Amniotic stem cell (primary cell): ENCODE measurements at places on chromosomes 2 and 18.

- no peak for DNase-seq
Observed at GRCh38 chr2:2187196-2187595, 143.9 kb downstream of the MYT1L start.

- no peak for DNase-seq
Observed at GRCh38 chr2:190123956-190124355, 61.4 kb upstream of the MSTN start.

- DNase-seq: no peak
Observed at GRCh38 chr2:64987001-64987955, 1.9 kb upstream of the SLC1A4 start.

- no peak for DNase-seq
Observed at GRCh38 chr2:27363933-27364332, 6.2 kb downstream of the EIF2B4 start.

DNA sequence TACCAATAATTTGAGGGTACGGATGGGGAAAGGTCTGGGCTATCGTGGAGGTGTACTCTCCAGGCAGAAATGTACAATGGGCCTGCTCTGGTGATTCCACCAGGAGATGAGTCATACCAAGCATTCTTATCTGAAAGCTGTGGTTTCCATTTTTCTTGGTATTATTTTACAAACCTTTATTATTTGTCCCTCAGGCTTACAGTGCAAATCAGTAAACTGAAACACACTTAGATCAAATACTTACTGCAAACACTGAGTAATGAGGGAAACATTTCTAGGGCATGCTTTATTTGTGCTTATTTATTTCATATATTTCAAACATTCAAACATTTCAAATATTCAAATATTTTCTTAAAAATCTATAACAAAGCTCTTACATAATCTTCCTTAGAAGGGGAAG lies 319.8 kb downstream of the RND3 start:
- DNase-seq: peak; percentile 32

DNA sequence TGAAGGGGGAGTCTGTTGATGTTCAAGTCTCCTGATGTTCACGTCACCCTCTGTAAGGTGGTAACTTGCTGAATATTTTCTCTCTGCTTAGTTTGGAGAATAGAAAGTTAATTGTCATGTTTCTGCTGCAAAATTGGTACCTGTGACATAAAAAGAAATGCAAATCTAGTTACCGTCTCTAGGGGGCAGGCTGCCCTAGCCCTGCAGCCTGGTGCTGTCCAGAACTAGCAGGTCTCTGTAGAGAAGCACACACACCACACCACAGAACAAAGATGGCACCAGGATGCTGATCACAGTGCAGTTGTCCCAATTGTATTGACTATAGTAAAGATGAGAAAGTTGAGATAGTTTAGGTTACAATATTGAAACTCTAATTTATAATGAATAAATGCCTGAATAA lies 47.0 kb downstream of the SLC9A4 start:
- DNase-seq: no peak

DNA sequence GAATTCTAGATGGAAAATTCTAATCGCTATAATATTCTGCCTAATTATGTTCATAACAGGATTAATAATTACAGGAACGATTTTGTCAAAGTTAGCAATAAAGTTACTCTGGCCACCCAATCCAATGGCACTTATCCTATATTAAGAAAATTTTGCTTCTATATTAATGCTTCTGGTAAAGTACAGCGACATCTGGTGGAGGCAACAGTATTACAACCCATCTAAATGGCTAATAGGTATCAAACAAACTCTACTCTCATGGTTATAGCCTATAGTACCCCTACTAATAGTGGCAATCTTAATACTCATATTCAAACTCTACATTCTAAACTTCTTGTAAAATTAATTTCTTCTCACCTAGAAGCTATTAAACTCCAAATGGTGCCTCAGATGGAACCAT lies 1084.7 kb upstream of the LRRTM1 start:
- no peak for DNase-seq

- no peak for DNase-seq
Observed at GRCh38 chr2:30400151-30400954, 46.7 kb upstream of the LCLAT1 start.

- no peak for DNase-seq
Observed at GRCh38 chr18:3666526-3667254, 216.7 kb downstream of the TGIF1 start.

DNA sequence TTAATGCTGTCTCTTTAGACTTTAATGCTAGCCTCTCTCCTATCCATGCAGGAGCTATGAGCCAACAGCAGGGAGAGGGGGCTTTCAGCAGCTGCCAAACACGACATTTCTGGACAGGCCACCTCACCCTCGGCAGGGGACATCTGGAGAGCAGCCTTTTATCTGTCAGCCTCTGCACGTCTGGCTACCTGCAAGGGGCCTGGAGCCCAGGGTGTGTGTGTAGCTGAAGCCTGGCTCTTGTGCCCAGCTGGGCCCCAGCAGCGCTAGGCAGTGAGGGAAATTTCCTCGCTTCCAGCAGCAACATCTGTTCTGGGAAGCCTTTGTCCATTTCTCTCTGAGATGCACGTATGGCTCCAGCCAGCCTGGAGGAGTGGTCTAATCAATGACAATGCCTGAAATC lies 728.7 kb upstream of the ID2 start:
- no peak for DNase-seq

DNA sequence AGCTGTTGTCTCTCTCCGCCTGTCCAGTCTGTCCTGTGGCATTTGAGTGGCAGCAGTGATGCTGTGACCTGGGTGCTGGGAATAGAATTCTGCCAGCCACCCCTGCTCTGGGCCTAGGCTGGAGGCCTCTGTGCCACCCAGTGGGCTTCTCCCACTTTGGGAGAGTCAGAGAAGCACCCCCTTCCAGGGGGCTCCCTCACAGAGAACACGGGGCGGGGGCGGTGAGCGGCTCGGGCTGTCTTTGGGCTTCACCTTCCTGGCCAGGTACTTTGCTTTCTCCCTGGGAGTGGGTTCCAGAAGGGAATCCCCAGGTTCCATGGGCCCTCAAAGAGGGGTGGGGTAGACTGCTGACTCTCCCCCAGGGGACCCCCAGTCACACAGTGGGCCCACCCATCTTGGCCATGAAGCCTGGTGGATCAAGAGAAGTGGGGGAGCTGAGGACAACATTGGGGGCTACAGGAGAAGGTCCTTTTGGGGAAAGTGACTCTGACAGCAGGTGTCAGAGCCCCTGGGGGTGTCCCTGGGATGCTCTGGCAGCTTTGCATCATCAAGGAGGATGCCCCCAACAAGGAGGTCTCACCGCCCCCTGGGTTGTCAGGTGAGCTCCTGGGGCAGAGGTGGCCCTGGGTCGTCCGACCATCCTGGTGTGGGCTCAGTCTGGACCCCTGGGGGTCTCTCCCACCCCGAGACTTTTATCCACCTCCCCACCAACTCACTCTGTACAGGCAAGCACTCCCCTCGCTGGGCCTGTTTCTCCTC lies 18.8 kb upstream of the BOK start:
- DNase-seq: no peak

GRCh38 chr2:159907909-159908308 lies 109.9 kb upstream of the CD302 start:
- DNase-seq: no peak

DNA sequence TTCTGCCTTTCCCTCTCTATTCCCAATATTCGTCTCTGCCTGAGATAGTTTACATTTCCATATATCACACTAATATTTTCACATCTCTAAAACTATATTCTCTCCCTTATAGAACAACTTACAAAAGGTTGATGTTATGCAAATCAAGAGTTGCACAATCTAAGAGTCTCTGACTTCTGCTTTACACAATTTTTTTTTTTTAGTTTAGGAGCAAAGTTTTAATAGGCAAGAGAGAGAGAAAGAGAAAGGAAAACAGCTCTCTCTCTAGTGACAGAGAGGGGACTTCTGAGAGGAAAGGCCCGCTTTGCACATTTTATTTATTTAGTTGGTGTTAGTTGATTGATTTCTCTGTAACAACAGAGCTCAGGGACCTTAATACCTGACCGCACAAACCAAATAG lies 380.2 kb downstream of the TXNL1 start:
- DNase-seq: no peak

DNA sequence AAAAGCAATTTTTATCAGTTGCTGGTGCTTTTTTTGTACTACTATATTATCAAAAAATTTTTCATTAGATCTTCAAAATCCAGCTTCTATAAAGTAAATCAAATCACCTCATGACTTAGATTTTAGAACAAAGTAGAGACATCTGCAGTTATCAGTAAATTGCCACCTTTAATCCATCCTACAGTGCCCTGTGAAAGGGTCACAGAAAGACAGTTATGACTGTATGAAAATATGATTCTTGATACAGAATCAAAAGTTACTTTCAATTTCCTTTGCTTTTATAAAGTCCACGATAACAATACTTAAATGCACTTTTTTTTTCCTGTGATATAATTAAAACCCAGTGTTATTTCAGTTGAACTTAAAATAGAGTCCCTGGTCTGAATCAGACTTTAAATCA lies 61.4 kb downstream of the PRPF40A start:
- DNase-seq: no peak

GRCh38 chr18:49988101-49988500 lies 174.8 kb upstream of the ACAA2 start:
- no peak for DNase-seq

GRCh38 chr2:220198896-220199295 lies 571.5 kb downstream of the SLC4A3 start:
- DNase-seq: peak; percentile 39

DNA sequence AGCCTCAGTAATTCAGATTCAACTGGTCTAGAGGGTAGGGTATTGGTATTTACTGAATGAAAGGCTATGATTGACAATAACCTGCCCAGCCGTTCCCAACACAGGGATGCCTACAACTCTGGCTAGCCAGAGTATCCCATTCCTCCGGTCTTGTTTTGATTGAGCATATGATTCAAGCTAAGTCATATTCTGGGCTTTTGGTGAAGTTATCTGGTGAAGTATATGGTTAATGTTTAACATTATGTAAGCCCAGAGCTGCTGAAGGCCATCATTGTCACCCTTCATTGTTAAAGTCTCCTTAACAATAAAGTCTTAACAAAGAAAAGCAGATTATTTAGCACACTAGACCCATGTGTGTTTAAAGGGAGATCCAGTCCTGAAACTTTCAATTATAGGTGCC lies 152.6 kb downstream of the EXOC6B start:
- DNase-seq: no peak

DNA sequence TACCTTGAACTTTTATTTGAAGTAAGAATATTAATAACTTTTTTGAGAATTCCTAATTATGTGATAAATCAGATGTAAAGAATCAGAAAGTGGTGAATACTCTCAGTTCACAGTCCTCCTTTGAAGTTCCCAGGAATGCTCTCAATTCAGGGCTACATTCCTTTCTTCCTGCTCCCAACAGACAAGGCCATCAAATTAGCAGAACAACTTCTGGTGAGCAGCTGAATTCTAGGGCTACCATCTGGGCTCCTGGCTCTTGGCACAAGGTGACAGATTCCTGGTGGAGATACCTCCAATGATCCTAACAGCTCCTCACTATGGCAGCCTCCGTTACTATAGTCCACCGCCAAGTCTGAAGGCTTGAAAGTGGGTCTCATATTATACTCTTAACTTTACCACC lies 37.8 kb upstream of the OLA1 start:
- no peak for DNase-seq

- no peak for DNase-seq
Observed at GRCh38 chr2:133953524-133953923, 300.3 kb upstream of the MGAT5 start.

- no peak for DNase-seq
Observed at GRCh38 chr2:88201811-88202169, 31.6 kb downstream of the THNSL2 start.

- peak; percentile 22 for DNase-seq
Observed at GRCh38 chr2:234632527-234633391, 135.9 kb upstream of the ARL4C start.

DNA sequence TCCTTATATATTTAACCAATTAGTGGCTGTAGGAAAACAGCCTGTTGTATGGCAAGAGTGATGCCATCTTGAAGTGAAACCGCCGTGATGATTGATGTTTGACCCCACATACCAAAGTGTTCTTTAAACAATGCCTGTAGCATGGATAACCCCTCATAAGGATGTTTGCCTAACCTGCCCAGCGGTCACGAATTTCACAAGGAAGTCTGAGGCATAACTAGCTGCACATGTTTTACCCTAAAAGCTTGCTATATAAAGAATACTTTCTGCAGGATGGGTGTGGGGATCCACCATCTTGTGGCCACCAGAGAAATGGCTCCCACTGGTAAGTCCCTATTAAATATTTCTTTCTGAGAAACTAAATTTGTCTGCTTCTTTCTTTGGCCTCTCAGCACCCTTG lies 68.7 kb downstream of the ZDBF2 start:
- DNase-seq: no peak

DNA sequence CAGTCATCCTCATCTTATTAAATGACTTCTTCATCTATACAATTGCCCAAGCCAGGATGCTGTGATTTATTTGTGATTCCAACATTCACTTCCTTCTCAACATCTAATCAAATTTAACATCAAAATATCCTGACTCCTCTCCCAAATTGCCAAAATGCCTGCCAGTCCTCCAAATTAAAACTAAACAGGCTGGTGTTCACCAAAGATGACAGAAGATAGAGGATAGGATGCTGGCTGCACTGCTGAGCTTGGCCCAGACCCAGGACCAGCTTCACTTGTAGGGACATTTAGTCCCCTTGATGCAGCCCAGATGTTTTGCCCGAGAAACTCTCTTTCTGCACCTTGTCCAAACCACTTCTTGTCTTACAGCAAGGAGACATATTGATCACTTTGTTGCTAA lies 540.0 kb upstream of the CNTNAP5 start:
- no peak for DNase-seq

GRCh38 chr2:232411901-232412629 lies 5.4 kb downstream of the ALPG start:
- no peak for DNase-seq

DNA sequence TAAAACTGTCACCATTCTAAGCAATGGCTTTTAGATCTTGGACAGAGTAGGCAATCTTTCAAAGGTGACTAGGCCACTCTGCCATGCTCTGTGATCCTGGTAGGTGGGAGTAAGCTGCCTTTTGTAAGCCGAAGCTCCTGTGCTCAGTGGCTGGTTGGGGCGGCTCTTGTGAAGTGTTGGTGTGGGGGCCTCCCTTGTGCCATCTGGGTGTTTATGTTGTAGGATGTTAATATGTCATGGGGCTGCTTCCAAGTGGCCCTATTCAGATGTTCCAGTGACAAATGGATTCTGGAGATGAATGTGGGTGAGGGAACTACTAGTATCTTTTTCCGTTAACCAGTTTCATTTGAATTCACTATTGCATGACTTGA lies 116.8 kb upstream of the SPRED2 start:
- DNase-seq: no peak

- DNase-seq: no peak
Observed at GRCh38 chr2:96821113-96821675, 5.1 kb downstream of the CNNM3 start.

- DNase-seq: no peak
Observed at GRCh38 chr2:173605994-173606393, 251.3 kb downstream of the CDCA7 start.

DNA sequence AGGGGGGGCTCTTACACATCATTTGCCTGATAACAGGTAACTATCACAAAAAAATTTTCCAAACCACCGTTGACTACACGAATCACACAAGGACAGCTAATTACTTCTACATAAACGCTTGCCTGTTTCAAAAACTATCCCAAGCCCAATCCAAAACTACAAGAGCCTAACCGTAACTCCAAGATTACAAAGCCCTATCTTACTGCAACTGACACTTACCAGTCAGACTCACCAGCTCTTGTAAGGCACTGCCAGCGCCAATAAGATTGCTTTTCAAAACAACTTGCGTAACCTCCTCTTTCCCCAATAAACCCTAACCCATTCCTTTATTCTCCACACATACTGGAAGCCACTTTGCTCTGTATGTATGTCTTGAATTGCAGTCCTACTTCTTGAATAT lies 148.4 kb downstream of the NBAS start:
- DNase-seq: no peak
